Left hindlimb (tissue), 1 donor: ENCODE measurements at places on chromosomes 3 and 15.

DNA sequence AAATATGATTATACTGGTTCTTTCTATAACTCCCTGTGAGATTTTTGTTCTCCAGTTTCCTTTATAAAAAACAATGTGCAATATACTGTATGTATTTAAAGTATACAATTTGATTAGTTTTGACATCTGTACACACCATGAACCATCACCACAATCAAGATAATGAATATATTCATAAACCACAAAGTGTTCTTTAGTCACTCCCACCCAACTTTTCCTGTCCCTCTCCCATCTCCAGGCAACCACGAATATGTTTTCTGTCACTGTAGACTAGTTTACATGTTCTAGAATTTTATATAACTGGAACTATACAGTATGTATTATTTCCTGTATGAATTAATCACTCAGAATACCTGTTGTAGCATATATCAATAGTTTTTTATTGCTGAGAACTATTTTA lies 177.0 kb upstream of the MBNL1 start:
- no peak for DNase-seq

- no peak for DNase-seq
These were observed 28.4 kb downstream of the PLS1 start for GRCh38 chr3:142624341-142625152.

DNA sequence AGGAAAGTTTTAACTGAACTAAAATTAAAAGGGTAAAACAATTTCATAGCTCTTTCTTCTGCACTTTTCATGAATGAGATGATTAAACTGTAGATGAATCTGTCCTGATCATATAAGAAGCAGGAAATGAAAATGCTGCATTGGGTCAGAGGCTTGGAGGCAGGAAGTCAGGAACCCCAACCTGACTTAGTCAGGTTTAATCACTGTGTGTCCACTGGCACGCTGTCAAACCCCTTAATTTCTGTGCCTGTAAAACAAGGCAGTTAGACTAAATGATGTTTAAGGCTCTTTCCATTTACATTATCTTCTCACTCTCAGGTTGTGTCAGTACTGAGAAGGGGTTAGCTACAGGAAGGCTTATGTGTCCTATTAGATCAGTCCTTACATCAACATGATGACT lies 193.3 kb upstream of the TTC14 start:
- DNase-seq, result no peak

- DNase-seq, result no peak
These were observed 87.5 kb downstream of the CORO2B start for GRCh38 chr15:68666120-68666811.
